ENCODE measurements at places on chromosomes 2 and 18. TPM values are rescaled to one million over a fixed set of nuclear protein-coding genes. Genes with fewer than 3 reads are reported as not detected.

GRCh38 chr2:159875083-159875482 lies 77.1 kb upstream of the CD302 start:
- DNase-seq: no peak

- DNase-seq: no peak
Measured at GRCh38 chr18:5155907-5156287, 41.2 kb downstream of the AKAIN1 start.

Gene UGT1A8
- total RNA-seq: not detected

DNA sequence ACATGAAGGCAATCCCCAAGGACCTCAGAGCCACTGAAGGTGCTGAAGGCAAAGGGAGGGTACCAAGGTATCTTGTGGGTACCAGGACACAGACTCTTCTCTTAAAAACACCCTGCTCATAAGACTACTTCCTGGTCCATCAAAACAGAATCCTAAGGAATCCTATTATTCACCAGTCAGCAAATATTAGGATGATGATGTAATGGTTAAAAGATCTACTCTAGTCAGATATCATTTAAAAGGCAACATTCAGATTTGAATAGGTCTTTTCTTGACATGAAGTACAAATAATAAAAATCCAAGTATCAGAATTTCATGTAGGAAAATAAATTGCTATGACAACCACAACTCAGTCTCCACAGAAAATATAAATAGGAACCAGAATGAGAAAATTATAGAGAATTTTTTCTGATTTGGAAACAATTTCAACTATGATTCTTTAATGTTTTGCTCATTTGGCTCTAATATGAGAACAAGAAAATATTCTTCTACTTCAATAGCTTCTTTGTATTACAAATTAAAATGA lies 77.8 kb upstream of the ZNF397 start:
- DNase-seq: peak; percentile 4

Gene MDH1B
- total RNA-seq: 2.2 TPM

Gene NEURL3
- total RNA-seq: 0.29 TPM

DNA sequence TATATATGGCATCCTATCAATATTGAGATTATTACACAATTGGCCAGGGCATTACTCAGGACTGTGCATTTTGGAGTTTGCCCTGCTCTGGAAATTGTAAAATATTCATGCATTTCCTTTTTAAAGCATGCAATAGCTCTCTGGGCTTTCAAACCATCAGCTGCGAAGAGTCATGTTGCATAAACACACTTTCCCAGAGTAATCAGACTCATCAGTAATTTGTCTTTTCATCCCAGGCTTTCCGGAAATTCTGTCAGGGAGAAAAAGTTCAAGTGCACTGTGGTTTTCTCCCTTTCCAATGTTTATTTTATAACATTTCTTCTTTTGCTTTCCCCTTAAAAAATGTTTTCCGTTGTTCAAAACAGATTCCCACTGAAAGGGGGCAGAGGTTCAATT lies 38.9 kb upstream of the FHL2 start:
- peak; percentile 76 for DNase-seq

- DNase-seq: no peak
Measured at GRCh38 chr2:142755191-142755590, 122.3 kb upstream of the KYNU start.

- DNase-seq: peak; percentile 37
Measured at GRCh38 chr2:144944546-144945220, 424.8 kb upstream of the ZEB2 start.

DNA sequence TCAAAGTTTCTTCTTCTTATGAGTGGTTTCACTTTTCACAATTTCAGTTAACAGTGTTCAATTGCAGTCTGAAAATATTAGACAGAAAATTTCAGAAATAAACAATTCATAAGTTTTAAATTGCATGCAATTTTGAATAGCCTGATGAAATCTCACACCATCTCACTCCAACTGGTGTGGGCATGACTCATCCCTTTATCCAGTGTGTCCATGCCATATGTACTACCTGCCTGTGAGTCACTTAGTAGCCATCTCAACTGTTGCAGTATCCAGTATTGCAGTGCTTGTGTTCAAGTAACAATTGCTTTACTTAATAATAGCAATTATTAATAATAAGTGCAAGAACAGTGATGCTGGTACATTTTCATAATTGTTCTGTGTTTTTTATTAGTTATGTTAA lies 1202.5 kb downstream of the DSC3 start:
- DNase-seq: no peak

Gene REG3G
- total RNA-seq: not detected

GRCh38 chr2:192155511-192156118 lies 39.1 kb downstream of the TMEFF2 start:
- DNase-seq: no peak

Gene ME2
- 36.2 TPM for total RNA-seq

- DNase-seq: peak; percentile 98
Measured at GRCh38 chr2:128422571-128422970, 103.9 kb upstream of the HS6ST1 start.

Gene KLF11
- 8.3 TPM for total RNA-seq

DNA sequence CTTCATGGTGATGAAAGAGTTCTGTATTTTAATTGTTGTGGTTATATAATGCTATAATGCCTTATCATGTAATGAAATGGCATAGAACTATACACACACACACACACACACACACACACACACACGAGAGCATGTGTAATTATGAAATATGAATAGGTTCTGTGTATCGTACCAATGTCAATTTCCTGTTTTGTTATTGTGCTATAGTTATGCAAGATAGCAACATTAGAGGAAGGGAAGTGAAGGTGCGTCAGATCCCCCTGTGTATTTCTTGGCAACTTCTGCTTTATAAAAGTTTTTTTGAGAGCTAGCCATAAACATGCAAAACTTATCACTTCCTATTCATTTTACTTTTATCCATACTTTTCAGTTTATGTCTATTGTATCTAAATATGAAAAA lies 60.7 kb upstream of the ARHGAP15 start:
- DNase-seq: no peak

DNA sequence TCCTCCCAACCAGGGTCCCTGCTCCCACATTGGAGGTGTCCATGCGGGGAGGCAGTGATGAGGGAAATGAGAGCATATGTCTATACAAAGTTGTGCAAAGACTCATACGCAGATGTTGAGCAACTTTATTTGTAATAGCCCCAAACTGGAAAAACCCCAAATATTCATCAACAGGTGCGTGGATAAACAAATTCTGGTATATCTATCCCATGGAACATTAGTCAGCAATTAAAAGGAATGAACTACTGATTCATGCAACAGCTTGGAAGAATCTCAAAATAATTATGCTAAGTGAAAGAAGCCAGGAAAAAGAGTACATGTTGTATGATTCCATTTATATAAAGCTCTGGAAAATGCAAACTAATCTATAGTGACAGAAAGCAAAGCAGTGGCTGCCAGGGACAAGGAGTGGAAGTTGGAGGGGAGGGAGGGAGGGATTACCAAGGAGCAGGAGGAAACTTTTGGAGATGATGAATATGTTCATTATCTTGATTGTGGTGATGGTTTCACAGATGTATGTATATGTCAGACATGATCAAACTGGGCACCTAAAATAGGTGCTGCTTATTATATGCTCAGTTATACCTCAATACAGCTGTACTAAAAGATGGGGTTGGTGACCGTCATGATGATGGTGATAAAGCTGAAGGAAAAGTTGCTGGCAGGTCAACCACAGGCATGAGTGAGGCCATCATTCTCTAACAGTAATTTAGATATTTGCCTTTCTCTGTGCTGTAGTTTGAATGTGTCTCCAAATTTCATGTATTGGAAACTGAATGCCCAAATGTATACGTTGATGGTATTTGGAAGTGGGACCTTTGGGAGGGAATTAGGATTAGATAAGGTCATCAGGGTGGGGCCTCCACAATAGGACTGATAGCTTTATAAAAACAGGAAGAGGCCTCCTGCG lies 270.9 kb downstream of the CYP26B1 start:
- no peak for DNase-seq

All from osteoblast (primary cell).